Common myeloid progenitor, CD34-positive (primary cell): ENCODE measurements at places on chromosomes 12 and 14.

- no peak for DNase-seq
These were observed 544.0 kb downstream of the GALC start for GRCh38 chr14:87449016-87449415.

DNA sequence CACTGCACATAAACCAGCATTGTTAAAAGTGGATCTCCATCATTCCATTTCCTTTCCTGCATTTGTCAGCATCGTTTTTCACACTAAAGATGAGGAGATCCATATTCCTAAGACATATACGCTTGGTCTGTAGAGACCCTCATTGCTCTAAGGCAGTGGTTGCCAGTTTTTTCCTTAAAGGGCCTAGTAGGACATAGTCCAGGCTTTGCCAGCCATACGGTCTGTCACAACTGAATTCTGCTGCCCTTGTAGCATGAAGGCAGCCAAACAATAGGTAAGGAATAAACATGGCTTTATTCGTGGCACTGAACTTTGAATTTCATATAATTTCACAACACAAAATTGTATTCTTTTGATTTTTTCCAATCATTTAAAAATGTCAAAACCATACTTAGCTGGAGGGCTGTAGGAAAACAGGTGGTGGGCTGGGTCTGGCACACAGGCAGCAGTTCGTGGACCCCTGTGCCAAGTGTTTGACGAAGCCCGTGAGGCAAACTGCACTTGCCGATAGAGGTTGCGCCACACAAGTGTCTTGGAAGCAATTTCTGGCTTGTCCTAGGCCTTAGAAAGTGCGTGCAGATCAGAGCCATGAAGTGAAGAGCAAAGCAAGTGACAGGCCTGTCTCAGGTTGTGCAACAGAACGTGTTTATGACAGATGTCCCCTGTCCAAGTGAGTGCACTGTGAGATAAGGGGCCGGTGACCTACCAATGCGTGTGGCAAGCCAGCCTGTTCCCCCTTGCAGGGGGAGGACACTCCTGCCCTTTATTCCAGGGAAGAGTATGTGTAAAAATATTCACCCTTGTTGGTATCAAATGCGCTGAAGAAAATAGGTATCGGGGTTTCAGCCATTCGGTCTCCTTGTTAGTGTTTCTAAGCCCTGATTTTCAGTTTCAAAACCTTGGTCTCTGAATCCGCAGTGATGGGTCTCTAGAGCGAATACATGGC is 916 bp upstream of the CHPT1 start:
- peak; percentile 65 for DNase-seq

- DNase-seq: peak; percentile 85
These were observed 672 bp upstream of the ESR2 start for GRCh38 chr14:64294672-64295413.

DNA sequence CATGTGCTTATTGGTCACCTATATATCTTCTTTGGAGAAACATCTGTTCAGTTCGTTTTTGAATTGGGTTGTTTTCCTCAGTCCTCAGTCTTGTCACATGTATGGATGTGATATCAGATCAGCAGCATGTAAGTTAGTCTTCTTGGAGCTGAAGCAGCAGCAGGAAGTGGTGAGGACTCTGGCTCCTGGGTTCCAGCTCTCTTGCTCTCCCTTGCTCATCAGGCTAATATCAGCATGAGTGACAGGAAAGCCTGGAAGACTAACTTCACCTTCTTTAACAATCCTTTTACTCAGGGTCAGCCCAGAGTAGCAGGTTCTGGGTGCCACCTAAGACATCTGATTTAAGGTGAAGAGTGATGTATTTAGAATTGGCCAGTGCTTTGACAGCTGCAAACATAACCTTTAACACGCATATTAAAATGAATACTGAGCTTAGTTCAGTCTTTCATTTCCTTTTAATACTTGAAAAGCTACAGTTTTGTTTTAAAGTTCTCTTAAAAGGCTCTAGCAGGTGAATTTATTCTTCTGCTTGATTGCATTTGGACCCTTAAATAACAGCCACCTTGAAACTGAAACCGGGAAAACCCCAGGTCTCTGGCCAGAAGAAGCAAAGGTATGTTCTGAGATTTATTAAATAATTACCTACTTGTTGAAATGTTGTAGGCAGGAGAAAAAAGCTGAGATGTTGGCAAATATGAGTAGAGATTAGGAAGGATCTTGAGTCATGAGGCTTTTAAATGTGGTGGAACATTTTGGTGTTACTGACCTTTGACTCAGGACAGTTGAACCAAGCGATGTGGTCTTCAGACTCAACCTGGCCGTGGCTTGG is 54.3 kb downstream of the DRAM1 start:
- no peak for DNase-seq

- no peak for DNase-seq
These were observed 923.0 kb upstream of the TMEM132C start for GRCh38 chr12:127343940-127344339.

GRCh38 chr14:95463171-95463901 is 53.1 kb downstream of the SYNE3 start:
- DNase-seq: peak; percentile 97

- no peak for DNase-seq
These were observed 89.3 kb downstream of the NTN4 start for GRCh38 chr12:95701275-95701674.

DNA sequence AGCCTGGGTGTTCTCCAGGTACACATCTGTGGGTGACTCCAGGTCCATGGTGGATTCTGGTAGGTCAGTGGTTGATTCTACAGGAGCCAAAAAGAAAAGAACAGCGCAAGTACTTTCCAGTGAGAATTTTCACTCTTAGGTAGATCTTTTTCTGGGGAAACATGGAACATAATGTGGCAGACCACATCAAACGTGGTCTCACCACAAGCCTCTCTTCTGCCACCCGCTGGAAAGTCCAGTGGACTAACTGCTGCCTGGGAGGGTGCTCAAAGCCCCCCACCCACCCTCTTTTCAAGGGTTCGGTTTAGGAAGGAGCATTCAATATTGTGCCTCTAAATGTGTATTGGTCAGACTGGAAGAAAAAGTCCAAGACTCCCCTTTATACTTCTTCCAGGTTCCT is 36.1 kb upstream of the PRB2 start:
- DNase-seq: no peak

GRCh38 chr14:82182646-82183045 is 649.0 kb upstream of the SEL1L start:
- DNase-seq: no peak

- peak; percentile 1 for DNase-seq
These were observed 66.9 kb downstream of the METTL25 start for GRCh38 chr12:82425241-82425640.

DNA sequence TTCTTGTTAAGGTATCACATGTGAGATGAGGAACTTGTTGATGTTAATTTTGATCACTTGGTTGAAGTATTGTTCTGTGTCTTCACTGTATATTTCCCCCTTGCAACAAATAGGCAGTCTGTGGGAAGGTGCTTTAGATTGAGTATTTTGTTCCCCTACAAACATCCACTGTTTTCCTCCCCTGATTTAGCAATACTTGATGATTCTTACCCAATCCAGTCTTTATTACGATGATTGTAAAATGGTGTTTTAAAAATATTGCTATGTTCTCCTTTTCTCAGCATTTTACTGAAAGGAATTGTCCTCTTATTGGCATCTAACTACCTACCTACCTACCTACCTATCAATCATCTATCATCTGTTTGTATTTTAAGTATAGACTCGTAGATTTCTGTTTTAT is 66.3 kb downstream of the ETNK1 start:
- no peak for DNase-seq

GRCh38 chr12:130164936-130165335 is 2.7 kb downstream of the FZD10 start:
- no peak for DNase-seq
